Fibroblast of mammary gland (primary cell): ENCODE measurements at places on chromosomes 16 and 17.

GRCh38 chr17:9200699-9201359, 179.5 kb downstream of the NTN1 start:
- DNase-seq: no peak

DNA sequence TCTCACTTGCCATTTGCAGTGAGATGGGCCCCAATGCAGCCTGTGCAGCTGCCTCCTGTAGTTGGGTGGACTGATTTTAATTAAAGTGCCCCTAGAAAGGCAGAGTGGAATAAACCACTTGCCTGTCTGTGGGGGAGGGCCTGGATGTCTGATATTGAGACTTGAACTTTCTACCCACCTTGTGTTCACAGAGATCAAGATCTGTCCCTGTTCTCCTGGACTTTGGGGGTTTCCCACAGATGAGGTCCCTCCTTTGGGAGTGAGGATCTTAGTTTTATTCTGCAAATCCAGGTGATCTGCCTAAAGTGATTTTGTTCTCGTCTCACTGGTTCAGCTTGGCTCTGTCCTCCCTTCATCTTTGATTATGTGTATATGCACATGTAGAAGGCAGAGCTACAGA, 7.7 kb upstream of the DHRS13 start:
- no peak for DNase-seq

GRCh38 chr16:1775846-1776671, 3.1 kb upstream of the MRPS34 start:
- no peak for DNase-seq

GRCh38 chr16:82653550-82654511, 27.1 kb downstream of the CDH13 start:
- peak; percentile 85 for DNase-seq

DNA sequence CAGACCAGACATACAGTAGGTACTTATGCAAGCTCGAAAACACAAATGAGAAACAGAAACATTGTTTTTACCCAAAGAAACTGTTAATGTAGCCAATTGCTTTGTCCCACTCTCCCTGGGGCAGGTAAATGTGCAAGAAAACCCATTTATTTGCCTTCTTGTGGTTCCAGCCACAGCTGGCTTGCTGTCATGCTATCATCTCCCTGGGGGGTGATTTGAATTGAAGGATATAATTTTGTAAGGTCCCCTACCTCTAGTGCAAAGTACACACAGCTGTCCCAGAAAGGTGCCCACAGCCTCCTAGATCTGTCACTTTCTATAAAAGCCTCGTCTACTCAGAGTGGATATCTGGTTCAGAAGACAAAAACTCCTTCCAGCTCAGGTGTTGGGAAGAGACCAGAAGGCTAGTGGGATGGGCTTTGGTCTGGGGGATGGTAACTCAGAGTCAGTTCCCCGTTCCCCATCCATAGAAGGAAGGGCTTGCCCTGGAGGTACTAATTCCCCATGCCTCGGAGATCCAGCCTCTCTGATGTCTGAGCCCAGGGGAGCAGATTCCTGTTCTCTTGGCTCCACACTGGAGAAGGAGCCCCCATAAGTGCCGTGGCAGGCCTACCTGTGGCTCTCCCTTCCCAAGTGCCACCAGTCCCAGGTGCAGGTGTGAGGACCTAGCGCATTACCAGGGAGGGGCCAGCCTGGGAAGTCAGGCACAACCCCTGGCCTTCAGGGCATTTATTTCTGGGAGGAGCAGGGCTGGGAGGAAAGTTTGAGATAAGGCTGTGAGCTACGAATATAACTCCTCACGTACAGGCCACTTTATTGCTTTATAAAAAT, 2.4 kb upstream of the PRR15L start:
- no peak for DNase-seq

GRCh38 chr17:39761861-39762496, 24.2 kb downstream of the GRB7 start:
- DNase-seq: no peak
